Large intestine (tissue), 12 donors: ENCODE measurements at places on chromosomes 3 and 15. TPM values are rescaled to one million over a fixed set of nuclear protein-coding genes. Genes with fewer than 3 reads are reported as not detected.

GRCh38 chr3:11791339-11792200, 55.1 kb downstream of the TAMM41 start:
- no peak for DNase-seq

- no peak for DNase-seq
Observed at GRCh38 chr3:51687431-51688205, 16.6 kb downstream of the TEX264 start.

DNA sequence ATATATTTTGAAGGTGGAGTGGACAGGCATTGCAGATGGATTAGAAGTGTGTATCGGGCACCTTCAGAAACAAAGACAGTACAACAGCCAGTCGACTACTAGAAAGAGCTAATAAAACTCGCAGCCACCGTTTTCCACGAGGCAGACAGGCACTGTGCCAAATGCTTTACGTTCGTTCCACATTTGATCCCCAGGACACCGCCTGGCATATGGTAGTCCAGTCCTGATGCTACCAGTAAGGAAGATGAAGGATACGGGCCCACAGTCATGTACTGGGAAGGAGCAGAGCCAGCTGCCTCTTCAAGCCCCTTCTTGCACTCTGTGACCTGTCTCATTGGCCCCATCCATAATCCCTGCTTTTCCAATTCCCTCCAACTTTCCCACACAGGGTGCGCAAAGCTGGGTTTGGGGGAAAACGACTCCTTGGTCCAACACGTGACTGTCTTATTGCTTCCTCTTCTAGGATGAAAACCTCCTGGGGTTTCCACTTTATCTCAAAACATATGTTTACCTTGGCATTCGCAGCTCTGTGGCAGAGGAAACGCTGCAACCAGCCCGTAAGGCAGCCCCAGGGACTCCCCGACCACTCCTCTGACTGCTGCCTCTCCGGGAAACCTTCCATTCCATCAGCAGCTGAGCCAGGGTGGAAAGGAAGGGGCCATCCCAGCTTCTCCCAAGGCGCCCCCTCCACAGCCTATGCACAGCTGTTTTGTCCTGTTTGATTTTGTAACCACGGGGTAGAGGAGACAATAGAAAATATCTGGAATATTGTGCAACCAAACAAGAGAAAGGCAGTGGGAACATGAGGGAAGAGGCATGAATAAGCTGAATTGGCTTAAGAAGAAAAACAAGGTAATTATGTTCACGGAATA, 107.4 kb downstream of the ADAMTS17 start:
- no peak for DNase-seq

Gene SLC28A2
- polyA plus RNA-seq = 16.8 TPM

- DNase-seq = no peak
Observed at GRCh38 chr3:49871531-49872153, 1.9 kb upstream of the CAMKV start.

- no peak for DNase-seq
Observed at GRCh38 chr3:141469720-141470119, 17.1 kb upstream of the RASA2 start.
